Stimulated activated CD4-positive, alpha-beta T cell treated with anti-CD3 and anti-CD28 coated beads, Interleukin-1b, Interleukin-23, amount 100 ng/mL, for 1 hour (primary cell): ENCODE measurements at places on chromosomes 7 and 10.

- DNase-seq = no peak
These were observed 30.1 kb downstream of the AFAP1L2 start for GRCh38 chr10:114374053-114374791.

GRCh38 chr10:69047111-69047832 is 40.6 kb upstream of the SRGN start:
- no peak for DNase-seq

DNA sequence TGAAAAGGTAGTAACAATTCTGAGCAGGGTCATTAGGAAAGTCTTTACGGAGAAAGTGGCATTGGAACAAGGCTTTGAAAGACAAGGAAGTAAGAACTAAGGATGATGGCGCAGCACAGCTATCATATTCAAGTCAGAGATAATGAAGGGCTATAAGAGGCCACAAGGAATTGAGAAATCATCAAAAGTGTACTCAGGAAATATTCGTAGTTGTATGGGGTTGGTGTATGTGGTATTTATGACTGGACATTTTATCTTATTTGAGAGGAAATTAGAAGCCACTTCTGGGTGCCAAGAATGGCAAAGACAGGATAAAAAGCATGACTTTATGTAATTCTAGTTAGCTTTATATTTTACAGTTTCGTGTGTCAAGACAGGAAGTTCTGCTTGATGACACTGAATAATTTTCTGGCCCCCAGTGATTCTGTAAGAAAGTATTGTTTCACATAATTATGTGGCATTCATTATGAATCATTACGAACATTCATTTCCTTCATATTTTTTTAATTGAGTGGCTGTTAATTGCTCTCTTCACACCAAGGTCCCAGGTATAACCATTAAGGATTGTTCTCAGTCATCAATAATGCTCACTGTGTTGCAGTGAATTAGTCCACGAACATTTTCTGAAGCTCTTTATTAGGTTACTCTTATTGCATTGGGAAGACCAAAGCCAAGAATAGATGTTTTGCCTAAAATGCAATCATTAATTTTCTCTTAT is 244.3 kb downstream of the PHF14 start:
- DNase-seq = no peak

GRCh38 chr7:150451833-150452461 is 1.5 kb downstream of the GIMAP8 start:
- DNase-seq = no peak

DNA sequence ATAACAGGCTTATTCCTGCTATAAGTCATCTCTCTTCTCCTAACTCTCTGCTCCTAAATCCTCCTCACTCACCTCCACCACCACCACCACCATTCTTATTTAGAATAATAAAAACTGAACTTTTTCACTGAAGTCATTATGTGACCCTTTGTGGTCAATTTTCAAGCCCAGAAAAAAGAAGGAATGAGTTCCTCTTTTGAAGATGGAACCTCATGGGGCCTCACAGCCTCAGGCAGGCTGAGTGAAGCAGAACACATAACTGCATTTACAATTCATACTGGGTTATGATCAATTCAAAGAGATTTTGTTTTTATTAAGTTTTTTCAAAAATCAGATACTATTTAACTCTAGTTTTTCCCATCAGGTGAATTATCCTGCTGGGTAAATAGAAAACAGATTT is 29.8 kb downstream of the PNLIPRP3 start:
- DNase-seq = no peak

DNA sequence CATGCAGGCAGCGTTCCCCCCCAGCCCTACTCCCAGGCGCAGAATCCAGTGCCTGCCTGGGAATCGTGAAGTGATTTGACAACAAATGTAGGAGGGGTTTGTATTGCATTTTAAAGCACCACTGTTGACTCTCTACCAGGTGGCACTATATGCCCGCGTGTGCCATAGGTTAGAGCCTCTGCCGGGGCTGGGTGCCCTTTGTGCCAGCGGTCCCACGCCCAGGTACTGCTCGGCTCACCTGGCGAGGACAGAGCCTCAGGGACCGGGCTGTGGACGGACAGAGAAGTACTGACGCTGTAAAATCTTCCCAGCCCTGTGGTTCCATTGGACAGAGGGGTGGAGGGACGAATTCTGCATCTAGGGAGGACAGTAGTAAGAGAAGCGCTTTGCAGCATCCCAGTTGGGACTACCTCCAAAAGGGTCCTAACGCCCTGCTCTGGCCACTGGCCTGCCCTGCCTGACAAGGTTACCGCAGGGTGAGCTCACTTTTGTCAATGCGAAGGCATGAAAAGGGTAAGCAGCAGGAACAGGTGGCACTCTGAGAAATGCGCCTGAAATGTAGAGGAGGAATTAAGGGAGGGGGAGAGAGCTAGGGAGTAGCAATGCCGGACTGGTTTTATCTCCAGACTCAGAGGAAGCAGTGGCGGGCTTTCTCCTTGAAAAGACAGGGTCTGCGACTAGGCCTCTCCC is 788 bp upstream of the CACNA2D1 start:
- DNase-seq = no peak
